ENCODE measurements at places on chromosomes 6 and 20. TPM values are rescaled to one million over a fixed set of nuclear protein-coding genes. Genes with fewer than 3 reads are reported as not detected.

The SLC24A3 gene
- total RNA-seq: 5.5 TPM

- DNase-seq: no peak
These were observed 9.2 kb downstream of the ECI2 start for GRCh38 chr6:4125933-4126864.

DNA sequence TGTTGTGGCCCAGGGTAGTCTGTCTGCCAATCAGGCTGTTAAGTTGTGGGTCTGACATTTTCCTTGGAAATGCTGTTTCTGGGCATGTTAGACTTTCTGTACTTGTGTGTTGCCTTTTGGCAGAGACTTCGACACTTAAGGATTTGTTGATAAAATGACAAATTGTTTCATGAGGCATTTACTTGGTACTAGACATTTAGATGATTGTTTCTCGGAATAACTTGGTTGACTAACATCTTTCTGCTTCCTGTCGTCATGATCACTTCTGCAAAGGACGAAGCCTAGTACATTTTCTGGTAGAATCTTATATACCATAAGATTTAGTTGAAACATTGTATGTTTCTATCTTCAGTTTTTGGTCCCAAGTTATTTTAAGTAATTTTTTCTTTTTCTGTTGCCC is 34.1 kb downstream of the UTRN start:
- DNase-seq: no peak

DNA sequence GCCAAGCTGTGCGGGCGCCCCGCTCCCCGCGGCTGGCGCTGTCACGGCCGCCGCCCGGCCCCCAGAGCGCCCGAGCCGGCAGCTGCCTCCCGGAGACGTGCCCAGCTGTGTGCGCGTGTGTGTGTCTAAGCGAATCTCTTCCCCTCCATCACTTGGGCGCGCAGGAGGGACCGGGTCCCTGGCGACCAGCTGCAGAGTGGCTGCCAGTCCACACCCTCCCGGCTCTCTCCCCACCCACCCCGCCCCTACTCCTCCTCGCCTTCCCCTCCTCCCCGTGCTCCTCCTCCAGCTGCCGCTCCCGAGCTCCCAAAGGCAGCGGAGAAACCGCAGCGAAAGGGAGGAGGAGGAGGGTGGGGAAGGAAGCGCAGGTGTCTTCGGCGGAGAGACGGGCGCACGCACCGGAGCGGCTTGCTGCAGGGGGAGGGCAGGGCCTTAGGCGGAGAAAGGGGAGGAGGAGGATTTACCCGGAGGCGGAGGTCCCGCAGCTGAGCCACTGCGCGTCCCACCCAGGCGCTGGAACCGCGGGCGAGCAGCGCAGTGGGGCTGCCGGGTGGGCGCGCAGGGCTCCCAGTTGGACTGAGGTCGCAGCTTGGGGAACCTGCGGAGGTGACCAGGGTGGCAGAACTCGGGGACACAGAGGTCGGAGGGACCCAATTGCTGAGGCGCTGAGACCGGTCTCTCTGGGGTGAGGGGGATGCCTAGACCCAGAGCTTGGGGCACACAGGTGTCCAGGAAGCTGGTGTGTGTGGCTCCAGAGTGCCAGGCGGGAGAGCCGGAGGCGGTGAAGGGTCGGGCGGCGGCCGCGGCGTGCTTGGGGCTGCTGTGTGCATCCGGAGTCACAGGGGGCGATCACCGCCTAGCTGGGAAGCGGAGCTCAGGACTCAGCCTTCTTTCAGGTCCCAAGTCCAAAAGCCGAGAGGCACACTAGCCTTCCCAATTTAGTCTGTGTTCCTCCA is at the start of gene HS3ST5:
TSS of gene HS3ST5 (minus strand) at position 198 of the 956 bp plus-strand sequence. CDS start 280,178 bp downstream, outside the sequence.
- DNase-seq: peak; percentile 92

DNA sequence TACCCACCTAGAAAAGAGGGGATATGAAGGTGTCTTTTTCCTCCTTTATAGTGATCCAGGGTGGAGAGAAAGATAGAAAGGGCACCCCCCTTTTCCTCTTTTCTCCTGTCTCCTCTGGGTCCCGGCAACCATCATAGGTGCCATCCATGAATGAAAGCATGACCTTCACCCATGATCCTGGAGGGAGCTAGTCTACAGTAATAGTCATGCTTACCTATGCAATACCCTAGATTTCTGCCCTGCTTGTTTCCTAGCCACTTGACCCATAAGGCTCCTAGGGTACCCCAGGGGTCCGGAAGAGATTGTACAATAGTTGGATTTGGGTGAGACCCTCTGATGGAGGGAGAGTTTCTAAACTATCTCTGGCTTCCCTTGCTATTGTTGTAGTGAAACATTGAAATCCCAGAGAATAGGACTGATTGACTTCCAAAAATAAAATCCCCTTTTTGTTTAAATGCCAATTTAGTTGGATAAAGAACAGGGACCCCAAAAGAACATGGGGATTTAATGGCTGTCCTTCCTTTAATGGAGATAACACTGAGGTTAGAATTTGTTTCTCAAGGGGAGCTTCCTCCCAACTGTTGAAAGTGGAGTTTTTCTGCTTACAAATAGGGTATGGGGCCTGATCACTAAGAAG is 366.8 kb upstream of the KHDRBS2 start:
- DNase-seq: no peak

All from stomach (tissue), 19 donors.